Activated T-cell treated with anti-CD3 and anti-CD28 coated beads, Interleukin-2, amount 50 U/mL, for 4 hours (primary cell): ENCODE measurements at places on chromosomes 1 and 21. TPM values are rescaled to one million over a fixed set of nuclear protein-coding genes. Genes with fewer than 3 reads are reported as not detected.

DNA sequence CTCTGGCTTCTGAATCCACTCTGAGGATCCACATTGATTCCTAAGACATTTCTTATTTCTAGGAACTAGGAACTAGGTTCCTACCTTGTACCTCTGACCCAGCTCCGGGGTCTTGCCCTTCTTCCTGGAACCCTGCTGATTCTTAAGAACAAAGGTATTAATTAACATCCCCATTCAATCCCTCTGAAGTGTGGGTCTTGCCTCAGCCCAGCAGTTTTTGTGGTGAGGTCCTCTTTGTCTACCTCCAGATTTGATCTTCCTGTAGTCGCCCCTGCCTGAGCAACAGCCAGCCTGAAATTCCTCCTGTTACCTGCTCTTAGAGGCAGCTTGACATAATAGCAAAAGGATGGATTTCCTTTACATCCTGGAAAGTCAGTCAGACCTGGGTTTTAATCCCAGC lies 46.7 kb upstream of the CAMK1G start:
- DNase-seq: no peak

GRCh38 chr1:88685259-88685620 lies 1.2 kb downstream of the PKN2 start:
- no peak for DNase-seq

GRCh38 chr1:186300056-186300455 lies 75.0 kb downstream of the TPR start:
- no peak for DNase-seq

DNA sequence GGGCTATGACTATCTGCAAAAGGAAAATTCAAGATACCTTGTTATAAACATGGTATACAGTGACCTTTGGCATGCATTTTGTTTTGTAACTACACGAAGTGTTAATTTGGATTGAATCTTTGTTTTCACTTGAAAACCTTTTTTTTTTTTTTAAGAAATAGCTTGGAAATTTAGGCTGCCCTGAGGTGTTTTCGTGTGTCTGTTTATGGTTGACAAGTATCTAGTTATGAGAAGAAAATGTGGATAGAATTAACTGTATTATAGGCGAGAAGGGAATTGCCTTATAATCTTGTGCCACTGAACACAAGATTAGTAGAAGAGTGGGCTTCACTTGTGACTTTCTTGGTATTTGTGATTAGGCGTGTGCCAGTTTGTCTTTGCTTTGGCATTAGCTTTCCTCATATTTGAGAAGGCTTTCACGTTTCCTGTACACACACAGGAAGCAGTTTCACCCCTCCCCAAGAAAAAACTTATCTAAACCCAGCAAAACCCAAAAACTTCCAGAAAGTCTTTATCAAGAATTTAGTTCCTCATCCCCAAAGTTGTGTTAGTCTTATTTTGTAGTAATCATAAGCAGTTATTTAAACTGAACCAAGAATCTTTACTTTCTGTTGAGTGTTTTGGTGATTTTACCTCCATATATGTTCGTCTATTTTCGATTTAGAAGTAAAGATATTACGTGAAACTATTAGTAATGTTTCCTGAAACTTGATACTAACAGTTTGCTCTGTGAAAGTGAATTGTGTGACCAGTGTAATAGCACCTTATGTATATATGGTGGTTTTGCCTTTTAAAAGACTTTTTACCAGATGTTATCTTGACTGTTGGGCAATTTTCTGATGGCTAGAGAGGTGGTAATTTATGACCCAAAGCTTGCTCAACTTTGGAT lies 3.8 kb downstream of the DYRK1A start:
- DNase-seq: no peak

The RHBG gene
- not detected for total RNA-seq
